ENCODE measurements at places on chromosomes 1 and 21.

- DNase-seq = no peak
These were observed 424.8 kb upstream of the ADGRL4 start for GRCh38 chr1:79431340-79431739.

GRCh38 chr1:206859082-206859521, 6.3 kb upstream of the IL20 start:
- no peak for DNase-seq

DNA sequence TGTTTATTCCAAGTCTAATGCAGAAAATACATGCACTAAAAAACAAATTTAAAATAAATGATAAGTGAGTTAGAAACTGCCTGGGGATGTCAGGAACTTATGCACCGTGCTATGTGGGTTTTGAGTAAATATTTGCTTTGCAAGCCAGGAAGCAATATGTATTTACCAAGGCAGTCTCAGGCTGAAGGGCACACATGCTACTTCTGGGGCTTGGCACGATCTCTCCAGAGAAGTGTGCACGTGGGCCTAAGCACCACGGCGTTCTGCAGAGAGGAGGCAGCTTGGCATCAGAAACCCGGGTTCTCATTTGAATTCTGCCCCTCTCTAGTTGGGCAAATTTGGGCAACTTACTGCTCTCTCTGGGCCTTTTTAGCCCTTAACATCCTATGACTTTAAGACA, 72.6 kb upstream of the ROR1 start:
- DNase-seq = no peak

DNA sequence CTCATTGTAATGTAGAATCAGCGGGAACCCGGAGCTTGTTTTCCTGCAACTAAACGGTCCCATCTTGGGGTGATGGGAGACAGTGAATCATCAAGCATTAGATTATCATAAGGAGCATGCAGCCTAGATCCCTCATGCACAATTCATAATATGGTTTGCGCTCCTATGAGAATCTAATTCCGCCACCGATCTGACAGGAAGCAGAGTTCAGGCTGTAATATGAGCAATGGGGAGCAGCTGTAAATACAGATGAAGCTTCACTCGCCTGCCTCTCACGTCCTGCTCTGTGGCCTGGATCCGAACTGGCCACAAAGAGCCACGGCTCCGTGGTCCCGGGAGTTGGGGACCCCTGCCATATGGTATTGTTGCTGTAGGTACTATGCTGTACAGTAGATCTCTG, 1.6 kb downstream of the IFI44 start:
- no peak for DNase-seq

DNA sequence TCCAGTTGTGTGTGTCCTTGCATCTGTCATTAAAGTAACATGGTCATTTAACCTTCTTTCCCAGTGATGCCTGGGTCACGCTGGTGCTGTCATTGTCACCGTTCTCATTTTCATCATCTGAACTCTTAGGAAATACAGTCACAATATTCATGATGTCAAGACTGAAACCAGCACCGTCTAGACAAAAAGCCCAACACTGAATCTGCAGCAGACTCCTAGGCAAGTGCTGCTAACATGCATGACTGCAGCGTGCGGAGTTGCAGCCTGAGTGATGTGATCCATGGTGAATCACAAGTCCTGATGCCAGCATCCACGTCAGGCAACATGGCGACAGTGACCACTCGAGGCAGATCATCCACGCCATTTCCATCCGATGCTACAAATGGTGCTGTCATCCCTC, 37.6 kb downstream of the MRPL37 start:
- DNase-seq = no peak

GRCh38 chr1:151846686-151847237, 6.8 kb downstream of the THEM5 start:
- no peak for DNase-seq

DNA sequence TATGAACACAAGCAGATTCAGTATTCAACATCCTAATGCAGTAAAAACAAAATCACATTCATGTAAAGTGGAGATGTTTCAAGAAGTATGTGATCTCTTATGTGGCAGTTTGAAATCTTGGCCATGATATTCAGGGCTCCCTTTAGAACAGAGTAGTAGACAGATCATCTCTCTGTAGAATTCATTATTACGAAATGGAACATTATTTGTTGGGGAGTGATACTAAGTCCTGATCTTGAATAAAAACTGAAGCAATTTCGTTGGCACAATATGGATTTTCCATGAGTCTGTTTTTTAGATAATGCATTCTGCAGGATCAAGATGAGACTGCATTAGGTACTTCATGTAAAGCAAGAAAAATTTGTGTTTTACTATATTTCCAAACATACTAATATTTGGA, 264.4 kb upstream of the NRIP1 start:
- no peak for DNase-seq

GRCh38 chr1:5980314-5981008, 11.8 kb downstream of the NPHP4 start:
- DNase-seq = no peak

- no peak for DNase-seq
These were observed 51.0 kb downstream of the AHDC1 start for GRCh38 chr1:27552911-27553420.

- no peak for DNase-seq
These were observed 84.8 kb upstream of the ATP1A1 start for GRCh38 chr1:116288201-116288598.

GRCh38 chr1:61093525-61094137, 11.3 kb downstream of the NFIA start:
- DNase-seq = no peak

GRCh38 chr21:44074315-44074958, 32.8 kb upstream of the PWP2 start:
- no peak for DNase-seq

DNA sequence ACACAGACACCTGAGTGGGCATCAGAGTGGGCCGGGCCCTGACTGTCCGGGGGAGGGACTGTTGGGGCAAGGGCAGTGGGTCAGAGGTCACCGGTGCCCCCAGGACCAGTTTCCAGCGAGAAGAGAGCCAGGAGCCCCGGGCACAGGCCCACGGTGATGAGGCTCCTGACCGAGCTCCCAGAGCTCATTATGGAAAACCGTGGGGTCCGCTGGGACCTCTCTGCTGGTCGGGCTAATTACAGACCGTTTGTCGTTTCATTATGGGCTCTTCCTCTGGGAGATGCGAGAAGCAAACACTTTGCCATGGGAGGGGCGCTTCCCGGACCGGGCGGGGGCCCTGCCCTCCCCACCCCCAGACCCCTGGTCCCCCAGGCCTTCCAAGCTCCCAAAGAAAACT, 12.0 kb upstream of the TTLL10 start:
- DNase-seq = no peak

- DNase-seq = peak; percentile 6
These were observed 734.2 kb upstream of the ADAMTS5 start for GRCh38 chr21:27700974-27701614.

DNA sequence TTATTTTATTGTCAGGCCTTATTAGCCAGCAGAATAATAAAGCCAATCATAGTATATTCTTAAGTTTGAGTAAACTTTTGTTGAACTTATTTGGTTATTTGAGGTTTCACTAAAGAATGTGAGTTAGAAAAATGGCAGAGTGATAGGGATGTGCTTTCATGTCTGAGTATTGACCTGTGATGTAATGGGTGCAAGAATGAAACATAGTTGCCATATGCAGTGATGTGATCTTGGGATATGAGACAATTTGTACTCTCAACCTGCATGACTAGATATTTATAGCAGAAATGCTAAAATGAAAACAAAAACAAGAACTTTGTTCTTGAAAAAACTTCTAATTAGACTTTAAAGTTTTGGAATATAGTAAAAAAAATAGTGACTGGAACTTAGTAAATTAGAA, 97.9 kb downstream of the DISP1 start:
- DNase-seq = no peak

DNA sequence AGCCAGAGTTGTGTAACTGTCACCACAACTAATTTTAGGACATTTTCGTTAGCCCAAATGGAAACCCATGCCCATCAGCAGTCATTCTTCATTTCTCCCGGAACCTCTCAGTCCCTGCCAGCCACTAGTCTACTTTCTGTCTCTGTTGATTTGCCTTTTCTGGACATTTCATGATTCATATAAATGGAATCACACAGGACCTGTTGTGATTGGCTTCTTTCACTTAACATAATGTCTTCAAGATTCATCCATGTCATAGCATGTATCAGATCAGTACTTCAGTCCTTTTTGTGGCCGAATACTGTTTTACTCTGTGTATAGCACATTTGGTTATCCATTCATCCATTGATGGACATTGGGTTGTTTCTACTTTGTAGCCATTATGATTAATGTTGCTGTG, 7.1 kb downstream of the SLC66A1 start:
- no peak for DNase-seq

GRCh38 chr1:20233394-20233793, 47.1 kb upstream of the PLA2G2C start:
- no peak for DNase-seq

DNA sequence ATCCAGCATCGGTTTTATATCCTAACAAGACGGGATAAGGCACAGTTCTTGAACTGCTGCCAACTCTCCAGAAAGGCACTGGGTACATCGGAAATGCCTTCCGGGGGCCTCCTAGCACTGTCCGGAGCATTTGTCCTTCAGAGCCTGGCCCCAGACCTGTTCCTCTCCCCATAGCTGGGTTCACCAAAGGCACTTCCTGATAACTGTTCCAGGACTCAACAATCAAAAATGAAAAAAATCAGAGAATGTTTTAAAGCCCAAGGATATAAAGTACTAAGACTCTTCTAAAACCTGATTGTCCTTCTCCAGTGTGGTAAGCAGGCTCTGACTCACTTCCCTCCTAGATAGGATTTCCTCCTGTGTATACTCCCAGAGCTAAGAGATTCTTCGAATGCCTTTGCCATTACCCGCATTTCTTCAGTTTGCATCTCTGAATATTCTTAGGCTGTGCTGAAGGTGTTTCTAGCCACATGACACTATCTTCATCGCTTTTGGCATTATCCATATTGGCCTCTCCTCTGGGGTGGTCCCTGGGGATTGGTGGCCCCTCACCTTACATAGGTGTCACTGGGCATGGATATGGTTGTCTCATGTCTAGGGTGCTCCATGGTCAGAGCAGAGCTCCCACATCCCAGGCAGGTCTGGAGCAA, 112.9 kb downstream of the ZBTB18 start:
- no peak for DNase-seq

GRCh38 chr1:233406339-233406960, 78.9 kb downstream of the MAP3K21 start:
- no peak for DNase-seq

GRCh38 chr1:206463137-206463536, 7.1 kb upstream of the IKBKE start:
- no peak for DNase-seq

DNA sequence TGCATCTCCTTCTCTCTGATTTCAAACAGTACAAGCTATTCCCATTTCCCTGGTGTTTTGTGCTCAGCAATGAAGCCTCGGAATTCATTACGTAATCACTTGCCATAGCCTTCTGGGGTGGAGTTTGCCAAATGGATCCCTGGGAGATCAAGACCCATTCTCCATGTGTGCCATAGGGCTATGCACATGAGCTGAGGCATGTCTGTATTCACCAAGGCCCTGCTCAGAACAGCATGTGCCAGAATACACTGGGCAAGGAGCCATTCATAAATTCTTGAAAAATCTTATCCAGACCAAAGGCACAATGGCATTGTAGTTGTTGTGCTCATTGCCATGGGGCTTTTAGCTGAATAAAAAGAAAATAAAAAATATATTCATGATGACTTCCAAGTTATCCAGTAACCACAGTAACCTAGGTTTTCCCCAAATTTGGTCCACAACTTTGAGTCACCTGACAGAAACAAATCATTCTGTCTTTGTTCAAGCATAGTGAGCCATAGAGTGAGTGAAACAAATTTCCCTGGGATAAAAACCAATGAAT, 53.0 kb downstream of the CRB1 start:
- no peak for DNase-seq

DNA sequence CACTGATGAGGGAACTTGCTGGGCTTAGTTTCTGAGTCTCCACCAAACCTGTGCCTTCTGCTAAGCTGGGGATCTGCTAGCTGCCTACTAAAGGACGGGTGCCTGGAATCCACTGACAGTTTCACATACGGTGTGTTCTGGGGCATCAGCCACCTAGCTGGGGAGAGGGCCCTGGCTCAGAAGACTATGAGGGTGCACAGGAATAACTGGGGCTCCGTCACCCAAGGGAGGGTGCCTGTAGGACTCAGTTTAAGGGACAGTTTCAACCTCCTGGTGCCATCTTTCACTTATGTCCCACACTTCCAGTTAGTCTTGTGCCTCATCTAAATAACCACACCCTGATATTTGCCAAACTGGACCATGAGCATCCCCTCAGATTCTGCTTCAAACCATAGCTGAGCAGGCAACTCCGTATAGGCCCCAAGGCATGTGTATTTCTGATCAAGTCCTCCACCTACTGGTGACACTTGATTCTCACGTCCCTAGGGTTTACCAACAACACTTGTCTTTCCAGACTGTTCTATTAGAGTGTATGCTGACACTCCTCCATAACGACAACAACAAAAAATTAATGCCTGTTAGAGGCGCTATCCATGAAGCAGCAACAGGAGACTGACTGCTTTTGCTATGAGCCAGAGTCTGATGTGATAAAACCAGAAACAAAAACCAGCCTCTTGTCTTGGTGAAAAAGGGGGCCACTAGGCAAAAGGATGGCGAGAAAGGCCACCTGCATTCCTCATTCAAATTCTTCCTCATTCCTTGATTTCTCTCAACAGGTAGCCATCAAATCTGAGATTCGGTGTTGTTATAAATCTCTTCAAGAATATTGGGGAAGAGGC, 55.0 kb upstream of the PAXBP1 start:
- no peak for DNase-seq

- DNase-seq = no peak
These were observed 18.3 kb upstream of the EFHD2 start for GRCh38 chr1:15391366-15391765.

- DNase-seq = no peak
These were observed 59.8 kb downstream of the LPAR3 start for GRCh38 chr1:84833194-84833593.

GRCh38 chr1:212255705-212256307, 29.4 kb upstream of the PPP2R5A start:
- no peak for DNase-seq

- DNase-seq = no peak
These were observed 5.0 kb downstream of the ALPL start for GRCh38 chr1:21514245-21514644.

- no peak for DNase-seq
These were observed 44.1 kb downstream of the DYRK1A start for GRCh38 chr21:37410639-37411038.

DNA sequence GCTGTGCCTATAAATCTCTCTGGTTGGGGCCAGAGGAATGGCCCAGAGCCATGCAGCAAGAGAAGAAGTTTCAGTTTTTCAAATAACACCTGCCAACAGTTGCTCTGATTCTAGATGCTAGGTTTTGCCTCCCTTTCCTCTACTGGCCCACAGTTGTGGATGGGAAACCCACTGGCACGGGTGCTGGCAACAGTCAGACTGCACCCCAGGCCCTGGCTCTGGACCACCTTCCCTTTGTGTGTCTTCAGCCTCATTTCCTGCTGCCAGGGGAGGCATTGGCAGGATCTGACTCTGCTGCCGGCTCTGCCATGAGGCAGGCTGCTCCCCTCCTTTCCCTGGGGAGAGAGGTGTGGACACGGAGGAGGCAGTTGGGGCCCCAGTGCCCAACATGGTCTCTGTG, 142.0 kb downstream of the IGSF21 start:
- DNase-seq = no peak

- no peak for DNase-seq
These were observed 426.7 kb upstream of the RUNX1 start for GRCh38 chr21:35475762-35476161.
